Hematopoietic multipotent progenitor cell treated with erythropoietin and hydrocortisone succinate and interleukin-3 and kit ligand, for 17 days (in vitro differentiated cells): ENCODE measurements at places on chromosomes 7 and 10.

GRCh38 chr7:151494298-151495284 is 25.1 kb downstream of the RHEB start:
- no peak for DNase-seq

DNA sequence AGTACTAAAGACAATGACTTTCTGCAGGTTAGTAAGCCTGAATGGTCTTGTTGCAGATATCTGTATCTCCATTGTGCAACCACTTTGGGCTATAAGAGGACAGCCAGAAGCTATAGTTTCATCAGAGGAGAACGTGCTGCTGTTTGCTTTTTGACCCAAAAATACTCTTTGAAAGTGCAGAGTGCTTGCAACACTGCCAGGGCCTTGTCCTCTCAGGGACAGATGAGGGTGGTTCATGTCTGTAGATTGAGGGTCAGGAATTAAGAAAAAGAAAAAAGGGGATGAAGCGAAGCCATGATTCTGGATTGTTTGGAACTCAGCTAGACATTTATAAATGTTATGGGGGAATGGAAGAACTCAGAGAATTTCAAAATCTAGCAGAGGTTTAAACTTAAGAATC is 212.5 kb downstream of the SEC23IP start:
- no peak for DNase-seq

DNA sequence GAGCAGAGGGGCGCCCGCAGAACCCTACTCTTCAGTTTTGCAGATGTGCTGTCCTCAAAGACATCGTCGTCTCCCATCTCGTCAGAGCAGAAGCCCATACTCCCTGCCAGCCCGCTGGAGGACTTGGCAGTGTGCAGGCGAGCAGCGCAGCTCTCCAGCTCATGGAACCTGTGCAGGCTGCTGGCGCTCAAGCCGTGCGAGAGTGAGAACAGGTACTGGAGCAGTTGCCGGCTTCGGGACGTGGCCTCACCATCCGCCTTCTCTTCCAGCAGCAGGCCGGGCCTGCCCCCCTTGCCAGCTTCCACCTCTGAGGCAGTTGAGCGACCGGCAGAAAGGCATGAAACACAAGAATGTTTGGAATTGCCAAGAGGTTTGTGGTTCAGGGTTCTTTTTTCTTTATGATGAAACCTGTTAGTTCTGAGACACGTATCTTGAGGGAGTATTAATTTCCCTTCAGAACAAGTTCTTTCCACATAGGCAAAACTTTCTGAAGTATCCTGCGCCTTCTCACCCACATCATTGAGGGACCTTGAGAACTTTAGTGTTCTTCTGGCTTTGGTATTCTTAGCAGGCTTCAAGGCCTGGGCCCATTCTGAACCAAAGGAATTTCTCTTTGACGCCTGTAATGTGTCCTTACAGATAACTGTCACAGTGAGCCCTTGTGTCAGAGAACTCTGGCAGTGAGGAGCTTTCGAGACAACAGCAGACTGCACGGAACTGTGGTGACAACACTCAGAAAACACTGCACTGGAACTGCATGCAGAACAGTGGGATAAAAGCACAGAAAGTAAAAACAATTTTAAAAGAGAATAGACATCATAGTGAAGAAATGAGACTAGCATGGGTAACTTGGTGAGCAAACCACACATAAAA is 89.5 kb downstream of the ALOX5 start:
- DNase-seq, result no peak

DNA sequence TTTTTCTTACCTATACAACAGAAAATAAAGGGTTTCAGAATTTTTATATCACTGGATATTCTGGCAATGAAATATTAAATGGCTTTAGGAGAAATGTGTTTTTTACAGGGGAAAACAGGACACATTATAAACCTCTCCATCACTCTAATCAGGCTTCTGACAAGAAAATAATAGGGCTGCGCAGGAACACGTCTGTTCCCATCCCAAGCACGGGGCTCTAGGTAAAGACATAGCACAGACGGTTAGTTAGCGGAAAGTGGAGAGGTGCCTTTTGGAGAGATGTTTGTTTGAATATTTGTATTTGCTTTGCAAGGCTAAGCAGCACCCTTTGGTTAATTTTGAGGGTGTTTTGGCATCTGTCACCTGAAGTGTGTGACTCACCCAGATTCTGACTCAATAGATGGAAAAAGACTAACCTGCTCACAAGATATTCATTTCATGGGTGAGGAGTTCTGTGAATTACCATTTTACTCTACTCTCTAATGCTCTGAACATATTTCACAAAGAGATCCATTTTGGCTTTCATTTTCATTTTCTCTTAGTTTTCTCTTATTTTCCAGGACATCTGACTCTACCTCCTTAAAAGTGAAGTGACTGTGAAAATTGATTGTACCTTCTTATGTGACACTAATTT is 174.5 kb upstream of the AKR1E2 start:
- DNase-seq, result no peak

GRCh38 chr10:78925275-78925674 is 143.5 kb upstream of the ZMIZ1 start:
- no peak for DNase-seq

DNA sequence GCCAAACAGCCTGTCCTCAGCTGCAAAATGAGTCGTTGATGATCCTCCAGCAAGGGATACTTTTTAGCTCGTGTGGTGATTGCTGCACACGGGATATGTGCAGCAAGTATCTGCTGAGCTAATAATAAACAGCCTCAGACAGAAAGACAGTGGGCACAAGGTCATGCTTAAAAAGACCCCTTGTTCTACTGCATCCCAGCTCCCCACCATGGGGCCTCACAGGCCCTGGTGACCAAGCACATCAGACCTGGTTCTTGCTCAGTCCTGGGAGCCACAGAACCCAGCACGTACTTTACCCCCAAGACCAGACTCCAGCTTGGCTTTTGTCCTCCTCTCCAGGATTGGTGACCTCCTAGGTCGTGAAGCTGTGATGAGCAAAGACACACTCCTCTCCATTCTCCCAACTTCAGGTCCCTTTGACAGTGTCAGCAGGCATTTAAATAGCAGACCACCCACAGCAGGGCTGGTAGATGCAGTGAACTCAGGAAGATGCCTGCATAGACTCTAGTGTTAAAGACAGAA is 50.5 kb downstream of the EGFR start:
- DNase-seq, result no peak

- DNase-seq, result no peak
These were observed 578.5 kb downstream of the GALNT17 start for GRCh38 chr7:71710442-71710841.

DNA sequence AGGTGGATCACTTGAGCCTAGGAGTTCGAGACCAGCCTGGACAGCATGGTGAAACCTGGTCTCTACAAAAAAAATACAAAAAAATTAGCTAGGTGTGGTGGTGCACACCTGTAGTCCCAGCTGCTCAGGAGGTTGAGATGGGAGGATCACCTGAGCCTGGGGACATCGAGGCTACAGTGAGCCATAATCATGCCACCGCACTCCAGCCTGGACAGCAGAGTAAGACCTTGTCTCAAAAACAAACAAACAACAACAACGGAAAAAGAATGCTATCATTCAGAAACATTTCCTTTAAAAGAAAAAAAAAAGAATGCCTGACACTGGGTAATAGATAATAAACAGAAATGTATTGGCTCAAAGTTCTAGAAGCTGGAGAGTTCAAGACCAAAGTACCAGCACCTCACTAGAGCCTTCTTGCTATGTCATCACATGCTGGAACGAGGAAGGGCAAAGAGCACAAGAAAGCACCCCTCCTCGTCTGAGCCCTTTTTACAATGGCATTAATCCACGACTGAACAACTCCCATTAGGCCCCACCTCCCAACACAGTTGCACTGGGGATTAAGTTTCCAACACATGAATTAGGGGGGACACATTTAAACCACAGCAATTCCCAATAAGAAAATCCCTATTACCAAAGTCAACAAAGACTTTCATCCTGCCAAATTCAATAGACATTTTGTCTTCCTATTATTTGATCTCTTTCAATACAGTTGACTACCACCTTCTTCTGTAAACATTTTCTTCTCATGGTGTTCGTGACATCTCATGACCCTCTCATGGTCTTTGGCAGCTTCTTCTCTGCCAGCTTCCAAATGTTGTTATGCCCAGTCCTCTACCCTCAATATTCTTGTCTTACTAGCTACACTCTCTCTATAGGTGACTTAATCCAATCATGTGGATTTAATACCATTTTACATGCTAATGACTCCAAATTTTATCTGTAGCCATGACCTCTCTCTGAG is 20.0 kb downstream of the AKR1D1 start:
- DNase-seq, result no peak

DNA sequence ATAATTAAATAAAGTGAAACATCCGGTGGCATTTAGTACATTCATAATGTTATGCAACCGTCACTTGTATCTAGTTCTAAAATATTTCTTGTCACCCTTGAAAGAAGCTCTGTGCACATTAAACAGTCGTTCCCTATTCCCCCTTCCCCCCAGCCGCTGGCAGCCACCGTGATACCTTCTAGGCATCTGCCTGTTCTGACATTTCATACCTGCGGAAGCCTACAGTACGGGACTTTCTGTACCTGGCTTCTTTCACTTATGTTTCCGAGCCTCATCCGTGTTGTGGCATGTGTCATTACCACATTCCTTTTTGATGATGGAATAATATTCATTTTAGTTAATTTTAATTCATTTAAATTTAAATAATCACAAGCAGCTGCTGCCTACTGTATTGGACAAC is 13.9 kb upstream of the SFRP5 start:
- DNase-seq, result no peak

DNA sequence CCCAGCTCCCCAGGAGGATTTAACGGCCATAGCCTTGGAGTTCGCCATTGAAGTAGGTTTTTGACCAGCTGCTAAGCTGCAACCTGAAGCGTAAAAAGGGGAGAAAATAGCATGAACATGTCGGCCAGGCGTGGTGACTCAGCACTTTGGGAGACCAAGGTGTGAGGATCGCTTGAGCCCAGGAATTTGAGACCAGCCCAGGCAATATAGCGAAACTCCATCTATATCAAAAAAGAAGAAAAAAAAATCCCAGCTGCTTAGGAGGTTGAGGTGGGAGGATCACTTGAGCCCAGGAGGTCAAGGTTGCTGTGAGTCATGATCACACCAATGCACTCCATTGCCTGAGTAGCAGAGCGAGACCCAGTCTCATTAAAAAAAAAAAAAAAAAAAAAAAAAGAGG is 32.2 kb upstream of the MCU start:
- no peak for DNase-seq

DNA sequence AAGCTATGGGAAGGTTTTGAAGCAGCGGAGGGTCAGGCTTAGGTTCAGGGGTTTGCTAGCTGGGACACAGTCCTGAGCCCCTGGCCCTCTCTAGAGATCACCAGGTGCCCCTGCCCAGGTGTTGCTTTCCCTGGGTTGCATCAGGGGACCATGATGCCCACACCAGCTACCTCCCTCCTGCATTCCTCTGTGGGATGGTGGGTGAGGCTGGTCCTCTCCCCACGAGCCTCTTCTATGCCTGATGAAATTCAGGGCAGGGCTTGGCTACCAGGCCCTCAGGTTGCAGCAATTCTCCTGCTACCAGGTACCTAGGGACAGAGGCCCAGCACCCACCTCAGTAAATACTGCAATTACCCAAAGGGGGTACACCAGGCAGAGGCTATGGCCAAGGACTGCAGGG is 10.8 kb upstream of the SLC29A3 start:
- DNase-seq, result no peak

DNA sequence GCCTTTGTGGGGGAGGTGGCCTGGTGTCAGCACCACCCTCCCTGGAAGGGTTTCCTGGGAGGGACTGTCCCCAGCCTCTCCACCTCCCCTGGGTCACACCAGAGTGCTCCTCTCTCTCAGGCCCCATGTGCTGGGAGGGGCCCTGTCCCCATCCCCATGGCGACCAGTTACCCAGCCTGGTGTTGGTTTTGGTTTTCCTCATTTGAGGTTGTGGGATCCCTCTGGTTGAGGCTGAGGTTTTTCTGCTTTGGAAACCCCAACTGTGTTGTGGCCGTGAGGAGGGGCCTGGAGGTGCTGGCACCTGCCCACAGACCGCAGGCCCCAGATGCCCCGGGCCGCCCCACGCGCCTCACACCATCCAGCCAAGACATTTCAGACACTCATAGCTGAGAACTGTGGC is 106.3 kb downstream of the GRK5 start:
- DNase-seq, result no peak

DNA sequence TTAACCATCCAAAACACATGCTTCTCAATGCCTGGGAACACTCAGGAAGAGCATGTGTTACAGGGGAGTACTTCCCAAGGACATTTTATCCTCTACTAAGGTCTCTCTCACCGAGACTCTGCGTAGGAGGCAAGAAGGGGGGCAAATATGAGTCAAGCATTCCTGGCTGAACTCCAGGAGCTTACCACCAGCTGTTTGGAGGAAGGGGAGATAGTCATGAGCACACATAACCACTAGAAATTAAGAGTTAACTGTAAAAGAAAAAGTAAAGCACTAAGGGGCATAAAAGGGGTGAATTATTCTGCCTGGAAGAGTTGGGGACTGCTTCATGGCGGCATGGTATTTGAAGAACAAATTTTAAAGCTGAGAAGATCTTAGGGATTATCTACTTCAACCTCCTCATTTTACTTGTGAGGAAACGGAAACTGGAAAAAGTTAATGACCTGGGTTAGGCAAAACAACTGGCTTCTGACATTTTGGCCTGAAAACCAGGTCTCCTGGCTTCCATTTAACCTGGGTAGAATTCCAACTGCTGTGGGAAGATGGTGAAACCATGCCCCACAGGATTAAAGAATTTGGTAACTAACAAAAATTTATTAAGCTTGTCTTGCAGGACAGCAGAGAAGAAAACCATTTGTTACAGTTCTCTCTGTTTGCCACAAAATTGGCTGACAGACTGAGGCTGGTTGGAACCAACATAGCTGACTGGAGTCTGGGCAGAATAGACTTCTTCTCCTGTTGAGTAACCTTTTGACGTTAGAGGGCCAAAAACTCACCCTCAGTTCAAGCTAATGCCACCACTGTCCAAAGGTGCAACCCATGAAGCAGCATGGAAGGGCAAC is 85.5 kb downstream of the SLC25A13 start:
- no peak for DNase-seq

DNA sequence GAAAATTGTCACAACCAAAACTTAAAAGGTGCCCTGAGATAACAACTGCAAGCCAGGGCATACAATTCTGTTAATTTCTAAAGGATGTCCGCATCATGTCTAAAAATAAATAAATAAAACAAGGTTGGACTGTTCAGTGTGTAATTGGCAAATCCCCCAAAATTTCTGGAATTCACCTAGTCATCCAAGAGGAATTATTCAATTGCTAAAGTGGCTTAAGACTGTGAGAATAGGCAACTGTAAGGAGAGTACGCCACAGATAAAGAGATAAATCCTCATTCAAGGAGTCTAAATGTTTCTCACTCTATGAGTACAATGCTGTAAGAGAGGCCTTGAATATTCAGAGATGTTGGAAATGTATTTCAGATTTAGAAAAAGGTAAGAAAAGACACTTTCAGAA is 37.2 kb downstream of the PIK3AP1 start:
- no peak for DNase-seq

DNA sequence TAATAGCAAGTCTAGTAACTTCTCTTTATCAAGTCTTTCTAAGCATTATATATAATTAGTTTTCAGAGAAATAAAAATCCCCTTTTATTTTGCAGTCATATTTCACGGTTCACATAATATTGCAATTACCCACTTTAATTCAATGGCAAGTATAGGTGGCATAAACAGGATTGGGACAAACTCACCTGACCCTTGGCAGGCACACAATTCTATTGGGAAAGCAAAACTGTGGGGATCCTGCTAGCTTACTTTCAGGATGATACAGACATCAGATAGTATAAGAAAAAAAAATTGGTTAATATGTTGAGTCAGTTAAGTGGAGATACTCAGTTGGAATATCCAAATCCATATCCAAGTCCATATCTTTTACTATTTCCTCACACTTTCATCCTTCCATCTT is 294.8 kb downstream of the SNX13 start:
- no peak for DNase-seq
